ENCODE measurements at places on chromosomes 2 and 18.

DNA sequence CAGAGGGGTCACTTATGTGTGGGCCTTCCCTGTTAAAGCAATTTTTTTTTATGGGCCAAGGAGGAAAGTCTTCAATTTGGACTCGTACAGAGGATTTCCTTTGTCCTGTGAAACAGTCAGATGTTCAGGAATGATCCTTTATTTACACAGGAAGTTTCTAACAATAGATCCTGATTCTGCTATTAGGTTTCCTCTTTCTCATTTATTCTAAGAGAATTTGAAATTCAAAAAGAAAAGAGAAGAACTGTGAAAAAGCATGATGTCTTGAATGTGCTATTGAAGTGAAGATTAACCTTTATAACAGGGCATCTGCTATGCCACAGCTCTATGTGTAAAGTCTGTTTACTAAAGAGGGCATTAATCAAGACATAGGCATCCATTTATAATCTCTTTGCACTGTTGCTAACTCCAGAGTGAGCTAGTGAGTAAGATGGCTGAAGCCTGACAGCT lies 105.3 kb upstream of the FAM98A start:
- DNase-seq: no peak

DNA sequence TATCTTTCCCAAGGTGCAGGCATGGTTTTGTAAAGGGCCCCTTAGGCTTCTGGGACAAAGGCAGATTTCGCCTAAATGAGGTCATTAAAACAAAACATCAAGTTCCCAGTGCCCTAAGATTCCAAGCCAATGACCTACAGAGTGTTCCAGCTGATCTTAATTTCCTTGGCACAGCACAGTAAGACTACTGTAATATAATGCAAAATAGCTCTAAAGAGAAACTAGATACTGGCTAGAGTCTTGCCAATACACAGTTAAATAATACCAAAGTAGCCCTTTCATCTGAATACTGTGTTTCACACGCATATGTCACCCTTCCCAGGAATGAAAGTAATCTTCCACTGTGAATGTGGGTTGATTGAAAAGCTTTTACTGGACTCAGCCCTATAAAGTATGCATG lies 14.7 kb downstream of the GRB14 start:
- no peak for DNase-seq

GRCh38 chr2:66899648-66900047 lies 464.7 kb downstream of the MEIS1 start:
- no peak for DNase-seq

DNA sequence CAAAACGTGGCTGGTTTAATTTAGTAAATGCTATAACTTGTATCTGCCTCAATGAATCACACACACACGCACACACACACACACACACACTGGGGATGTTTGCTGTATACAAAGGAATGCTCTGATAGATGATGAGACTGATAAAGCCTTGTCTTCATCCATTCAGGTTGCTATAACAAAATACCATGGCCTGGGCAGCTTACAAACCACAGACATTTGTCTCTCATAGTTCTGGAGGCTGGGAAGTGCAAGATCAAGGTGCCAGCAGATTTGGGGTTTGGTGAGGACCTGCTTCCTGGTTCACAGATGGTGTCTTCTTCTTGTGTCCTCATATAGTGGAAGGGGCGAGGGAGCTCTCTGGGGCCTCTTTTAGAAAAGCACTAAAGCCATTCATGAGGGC lies 149.5 kb upstream of the HDAC4 start:
- peak; percentile 34 for DNase-seq

DNA sequence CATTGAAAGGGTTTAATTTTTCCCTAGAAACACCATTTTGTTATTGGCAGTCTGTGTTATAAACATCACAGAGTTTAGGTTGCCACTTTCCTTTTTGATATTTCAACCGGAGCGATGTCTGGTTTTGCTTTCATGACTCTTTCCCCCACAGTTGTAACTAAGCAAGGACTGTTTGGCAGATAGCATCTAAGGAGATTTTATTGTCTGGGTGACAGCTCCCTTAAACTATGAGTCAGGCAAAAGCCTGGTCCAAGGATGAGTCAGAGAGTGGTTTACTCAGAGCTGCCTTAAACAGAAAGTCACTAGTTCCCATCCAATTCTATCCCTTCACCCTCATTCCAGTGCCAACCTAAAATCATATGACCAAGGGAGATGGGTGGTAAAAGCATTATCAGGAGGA lies 341.6 kb upstream of the VWC2L start:
- DNase-seq: peak; percentile 49
